Stimulated activated CD4-positive, alpha-beta T cell treated with anti-CD3 and anti-CD28 coated beads, Interleukin-1b, Interleukin-23, amount 100 ng/mL, for 1 hour (primary cell): ENCODE measurements at places on chromosomes 2 and 18.

GRCh38 chr2:144374163-144374661 lies 145.7 kb downstream of the ZEB2 start:
- DNase-seq, result no peak

DNA sequence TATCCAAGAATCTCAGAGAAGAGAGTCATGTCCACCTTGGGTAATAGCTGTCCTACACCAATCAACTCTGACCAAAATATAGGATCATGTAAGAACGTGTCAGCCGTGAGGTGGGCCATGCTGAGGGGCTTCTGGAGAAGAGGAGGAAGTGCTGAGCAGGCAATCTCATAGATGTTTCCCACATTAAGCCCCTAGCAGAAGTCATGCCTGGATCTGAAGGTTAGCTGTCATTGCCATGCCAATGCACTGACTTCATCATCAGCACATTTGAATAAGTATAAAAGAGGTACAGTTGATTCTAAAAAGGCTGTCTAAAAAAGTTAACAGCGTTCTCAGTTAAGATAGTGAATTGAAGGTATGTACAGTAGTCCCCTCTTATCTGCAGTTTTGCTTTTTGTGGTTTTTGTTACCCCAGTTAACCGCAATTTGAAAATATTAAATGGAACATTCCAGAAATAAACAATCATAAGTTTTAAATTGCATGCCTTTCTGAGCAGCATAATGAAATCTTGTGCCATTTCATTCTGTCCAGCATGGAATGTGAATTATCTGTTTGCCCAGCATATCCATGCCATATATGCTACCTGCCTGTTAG lies 67.2 kb upstream of the TMEM17 start:
- no peak for DNase-seq

DNA sequence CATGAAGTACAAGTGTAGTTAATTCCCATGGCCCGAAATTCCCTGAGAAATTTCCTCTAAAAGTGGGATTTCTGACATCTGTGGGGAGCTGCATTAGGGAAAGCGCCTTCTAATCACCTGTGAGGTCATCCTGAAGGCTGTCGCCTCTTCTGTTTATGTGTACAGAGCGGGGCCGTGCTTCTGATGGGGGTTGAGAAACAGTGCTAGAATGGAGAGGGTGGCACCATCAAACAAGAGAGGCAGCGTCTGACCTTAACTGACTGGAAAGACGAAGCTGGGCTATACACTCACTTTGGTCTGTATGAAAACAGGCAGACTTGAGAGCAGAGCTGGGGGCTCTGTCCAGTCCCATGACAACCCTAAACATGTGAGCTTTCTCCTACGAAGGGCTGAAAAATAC lies 44.2 kb upstream of the DNMT3A start:
- no peak for DNase-seq

- DNase-seq, result no peak
These were observed 144.0 kb downstream of the DLGAP1 start for GRCh38 chr18:4311136-4311535.

DNA sequence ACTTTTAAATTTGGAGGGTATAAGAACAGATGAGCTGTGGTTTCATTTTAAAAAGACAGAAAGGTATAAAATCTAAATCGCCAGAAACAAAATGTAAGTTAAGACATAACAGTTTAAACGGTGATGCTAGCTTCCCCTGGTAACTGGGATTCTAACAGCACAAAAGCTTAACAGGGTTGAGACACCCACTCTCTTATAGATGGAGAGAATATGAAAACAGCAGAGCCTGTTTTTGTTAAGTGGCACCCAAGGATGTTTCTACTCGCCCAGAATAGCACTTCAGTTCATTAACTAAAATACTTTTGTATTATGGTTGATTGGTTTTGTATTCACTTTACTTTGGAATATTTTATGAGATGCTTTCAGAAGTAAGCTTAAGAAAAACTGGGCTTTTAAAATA lies 151.9 kb upstream of the RND3 start:
- DNase-seq, result no peak

DNA sequence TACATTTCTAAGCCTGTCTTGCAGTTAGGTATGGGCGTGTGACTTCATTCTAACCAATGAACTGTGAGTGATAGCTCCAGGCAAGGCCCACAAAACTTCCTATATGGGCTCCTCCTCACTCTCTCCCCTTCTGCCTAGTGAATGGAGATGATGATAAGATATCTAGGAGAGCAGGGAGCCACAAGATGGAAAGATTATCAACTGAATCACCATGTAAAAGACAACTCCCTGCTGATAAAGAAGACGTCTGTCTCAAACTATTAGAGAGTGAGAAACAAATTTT lies 237.1 kb downstream of the GPD2 start:
- no peak for DNase-seq

GRCh38 chr2:45260946-45261345 lies 251.7 kb upstream of the SIX2 start:
- DNase-seq, result no peak

- DNase-seq, result no peak
These were observed 530.2 kb upstream of the LINC00305 start for GRCh38 chr18:64679121-64679520.

- no peak for DNase-seq
These were observed 6.1 kb downstream of the CHMP1B start for GRCh38 chr18:11857177-11857887.

- DNase-seq, result no peak
These were observed 81.5 kb upstream of the COL3A1 start for GRCh38 chr2:188892636-188893035.

- DNase-seq, result no peak
These were observed at the start of gene PRKCE for GRCh38 chr2:45651415-45652089. Gene PRKCE, plus strand, starts transcription at chr2:45651675.

GRCh38 chr2:207219081-207219630 lies 53.4 kb upstream of the KLF7 start:
- DNase-seq, result no peak

DNA sequence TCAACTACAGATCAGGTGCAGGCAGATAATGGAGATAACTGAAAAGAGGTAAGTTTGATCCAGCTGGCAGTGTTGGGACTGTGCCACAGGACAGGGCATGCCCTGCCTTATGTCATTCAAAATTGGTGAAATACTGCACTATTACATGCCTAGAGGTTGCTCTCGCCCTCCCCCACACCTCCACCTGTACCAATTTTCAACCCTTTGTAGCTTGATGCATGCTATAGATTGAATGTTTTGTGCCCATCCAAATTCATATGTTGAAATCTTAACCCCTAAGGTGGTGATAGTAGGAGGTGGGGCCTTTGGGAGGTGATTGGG lies 72.1 kb upstream of the LYPD6B start:
- DNase-seq, result no peak

GRCh38 chr2:175318542-175318941 lies 137.0 kb upstream of the ATP5MC3 start:
- no peak for DNase-seq

- no peak for DNase-seq
These were observed 72.3 kb downstream of the FMNL2 start for GRCh38 chr2:152407204-152407721.

GRCh38 chr2:109134741-109135358 lies 5.8 kb downstream of the SH3RF3 start:
- DNase-seq, result no peak

GRCh38 chr2:181371782-181372645 lies 85.2 kb upstream of the ITGA4 start:
- no peak for DNase-seq

DNA sequence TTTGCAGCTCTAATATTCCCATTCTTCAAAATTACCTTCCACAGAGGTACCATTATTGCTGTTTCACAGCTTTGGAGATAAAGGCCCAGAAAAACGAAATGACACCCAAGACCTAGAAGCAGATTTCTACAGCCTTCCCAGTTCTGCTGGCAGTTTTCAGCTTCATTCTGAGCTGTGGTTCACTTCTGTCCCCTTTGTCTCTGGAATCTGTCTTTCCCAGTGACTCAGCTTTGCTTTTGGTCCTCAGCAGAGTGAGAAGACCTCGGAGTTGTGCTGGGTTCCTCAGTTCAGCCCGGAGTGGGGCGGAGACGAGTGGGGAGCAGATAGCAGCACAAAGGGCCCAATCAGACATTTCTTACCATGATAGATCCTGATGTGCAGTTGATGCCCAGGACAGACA lies 180.7 kb upstream of the CXCR4 start:
- no peak for DNase-seq

GRCh38 chr2:108579623-108580022 lies 45.4 kb downstream of the LIMS1 start:
- DNase-seq, result no peak
